Activated CD8-positive, alpha-beta memory T cell treated with anti-CD3 and anti-CD28 coated beads, Interleukin-2, amount 50 U/mL, for 48 hours (primary cell): ENCODE measurements at places on chromosomes 4 and X.

DNA sequence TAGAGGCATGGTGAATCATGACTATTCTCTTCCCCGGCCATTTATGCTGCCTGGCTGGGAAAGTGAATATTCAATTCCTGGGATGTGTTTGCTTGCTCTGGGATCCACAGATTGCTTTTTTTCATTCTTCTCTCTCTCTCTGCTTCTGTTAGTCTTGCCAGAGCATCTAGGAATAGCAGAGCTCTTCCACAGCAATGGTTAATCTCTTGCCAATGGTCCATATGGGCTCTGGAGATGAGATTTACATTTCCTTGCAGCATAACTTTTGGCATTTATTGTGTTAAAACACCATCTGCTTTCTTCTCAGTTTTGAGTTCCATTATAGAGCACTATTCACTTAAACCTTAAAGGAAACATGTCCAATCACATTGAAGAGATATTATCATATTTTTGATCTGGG, 59.2 kb upstream of the GUCY1A1 start:
- DNase-seq = no peak

GRCh38 chr4:99248714-99249113, 29.7 kb upstream of the ADH6 start:
- DNase-seq = no peak

- no peak for DNase-seq
Measured at GRCh38 chr4:4746444-4746843, 113.0 kb upstream of the MSX1 start.

GRCh38 chr4:27318740-27319139, 458.1 kb downstream of the STIM2 start:
- no peak for DNase-seq

- DNase-seq = no peak
Measured at GRCh38 chr4:176186067-176186466, 9.3 kb downstream of the SPATA4 start.

DNA sequence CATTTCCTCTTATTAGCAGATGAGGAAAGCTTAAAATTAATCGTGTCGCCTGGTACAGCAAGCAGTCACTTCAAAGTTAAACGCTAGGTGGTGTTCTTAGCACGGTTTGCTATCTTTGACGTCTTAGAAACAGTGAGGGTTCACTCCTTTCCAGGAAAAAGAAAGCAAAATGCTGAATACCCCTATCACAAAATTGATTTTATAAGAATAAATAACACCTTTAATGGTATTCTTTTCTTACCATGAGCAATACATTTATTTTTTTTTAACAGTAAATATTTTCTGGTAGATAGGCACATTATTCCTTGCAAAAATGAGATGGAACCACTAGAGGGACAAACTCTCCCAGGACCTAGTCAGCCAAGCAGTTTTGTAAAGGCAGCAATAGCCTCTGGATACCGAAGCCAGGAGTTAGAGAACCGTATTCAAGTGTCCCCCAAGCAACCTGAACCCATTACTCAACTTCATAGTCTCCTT, 153.9 kb downstream of the KDR start:
- DNase-seq = no peak

DNA sequence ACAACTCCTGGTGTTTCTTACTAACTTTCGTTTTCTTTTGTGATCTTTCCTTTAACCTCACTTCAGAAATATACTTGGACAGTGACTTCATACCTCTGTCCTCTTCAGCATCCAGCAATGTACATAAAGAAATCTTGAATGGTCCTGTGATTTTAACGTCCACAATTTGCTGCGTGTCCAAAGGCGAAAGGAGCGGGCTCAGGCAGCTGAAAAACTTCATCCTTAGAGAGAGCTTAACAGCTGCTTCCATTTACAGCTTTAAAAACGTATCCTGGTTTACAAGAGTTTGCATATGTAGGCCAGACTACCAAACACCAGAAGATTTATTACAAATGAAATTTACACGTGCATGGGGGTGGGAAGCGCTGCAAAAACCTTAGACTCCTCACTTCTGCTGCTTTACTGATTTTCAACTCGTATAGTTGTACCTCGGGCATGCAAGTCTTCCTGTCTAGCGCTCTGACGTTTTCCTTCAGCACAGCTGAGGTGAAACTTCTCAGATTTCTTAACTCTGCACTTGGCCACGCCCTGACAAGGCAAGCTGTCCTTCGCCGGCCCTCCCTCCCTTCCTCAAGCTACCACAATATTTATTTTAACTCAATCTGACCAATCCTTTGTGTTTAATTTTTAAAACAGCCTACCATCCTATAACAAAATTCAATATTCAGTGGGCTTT, 406.4 kb downstream of the FAM47A start:
- DNase-seq = no peak

GRCh38 chr4:188439641-188440311, 300.5 kb downstream of the TRIML1 start:
- no peak for DNase-seq

GRCh38 chrX:155134255-155134654, 62.9 kb downstream of the BRCC3 start:
- DNase-seq = no peak

DNA sequence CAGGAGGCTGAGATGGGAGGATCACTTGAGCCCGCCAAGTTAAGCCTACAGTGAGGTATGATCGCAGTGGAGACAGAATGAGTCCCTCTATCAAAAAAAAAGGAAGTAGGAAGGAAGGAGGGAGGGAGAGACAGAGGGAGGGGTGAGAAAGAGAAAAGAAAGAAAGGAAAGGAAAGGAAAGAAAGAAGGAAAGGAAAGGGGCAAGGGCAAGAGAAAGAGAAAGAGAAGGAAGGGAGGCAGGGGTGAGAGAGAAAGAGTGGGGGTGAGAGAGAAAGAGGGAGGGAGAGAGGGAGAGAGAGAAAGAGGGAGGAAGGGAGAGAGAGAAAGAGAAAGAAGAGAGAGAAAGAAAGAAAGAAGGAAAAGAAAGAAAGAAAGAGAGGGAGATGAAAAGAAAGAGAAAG, 13.2 kb downstream of the ELF2 start:
- DNase-seq = no peak

- DNase-seq = no peak
Measured at GRCh38 chr4:106583567-106583966, 215.0 kb upstream of the GIMD1 start.

GRCh38 chrX:66046612-66047235, 6.8 kb upstream of the VSIG4 start:
- no peak for DNase-seq

DNA sequence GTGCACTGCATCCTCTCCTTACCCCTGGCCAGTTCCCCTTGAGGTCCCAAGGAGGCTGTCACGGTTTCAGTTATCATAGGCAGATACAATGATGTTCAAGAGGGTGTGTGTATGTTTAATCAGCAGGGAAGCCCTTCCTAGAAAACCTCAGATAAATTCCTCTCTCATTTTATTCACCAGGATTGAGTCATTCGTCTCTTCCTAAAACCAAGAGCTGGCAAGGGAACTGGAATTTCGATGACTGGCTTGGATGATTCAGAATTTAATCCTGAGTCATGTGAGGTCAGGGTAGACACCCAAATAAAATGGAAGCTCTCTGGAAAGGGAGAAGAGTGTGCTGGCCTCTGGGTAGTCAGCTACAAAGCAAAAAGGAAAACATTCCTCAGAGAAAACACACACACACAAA, 106.2 kb upstream of the RAPGEF2 start:
- no peak for DNase-seq

GRCh38 chr4:52076731-52077130, 25.6 kb downstream of the SPATA18 start:
- DNase-seq = no peak

GRCh38 chr4:123817025-123817688, 420.6 kb downstream of the SPRY1 start:
- no peak for DNase-seq

GRCh38 chr4:8939160-8939839, 67.7 kb upstream of the HMX1 start:
- no peak for DNase-seq

- DNase-seq = no peak
Measured at GRCh38 chrX:121103381-121103780, 56.0 kb downstream of the GLUD2 start.

- peak; percentile 79 for DNase-seq
Measured at GRCh38 chr4:142846108-142846728, at the start of gene INPP4B. Gene INPP4B (minus strand): TSS chr4:142846301.

- DNase-seq = no peak
Measured at GRCh38 chrX:19579485-19579884, 64.2 kb upstream of the MAP3K15 start.

DNA sequence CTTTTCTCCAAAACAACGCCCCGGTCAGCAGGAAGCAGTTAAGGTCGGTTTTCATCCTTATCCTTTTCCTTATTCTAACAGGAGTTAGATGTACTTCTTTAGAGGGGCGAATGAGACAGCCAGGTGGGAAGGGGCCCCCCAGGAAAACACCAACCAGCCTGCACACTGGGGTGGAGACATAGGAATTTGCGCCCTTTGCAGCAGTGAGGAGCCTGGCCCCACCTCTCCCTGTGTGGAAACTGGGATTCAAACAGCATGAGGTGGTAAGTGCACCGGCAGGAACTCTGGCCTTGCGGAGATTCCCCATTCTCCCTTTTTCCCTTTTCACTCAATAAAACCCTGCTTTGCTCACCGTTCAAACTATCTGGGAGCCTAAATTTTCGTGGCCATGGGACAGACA, 8.0 kb upstream of the FAM47C start:
- DNase-seq = no peak

DNA sequence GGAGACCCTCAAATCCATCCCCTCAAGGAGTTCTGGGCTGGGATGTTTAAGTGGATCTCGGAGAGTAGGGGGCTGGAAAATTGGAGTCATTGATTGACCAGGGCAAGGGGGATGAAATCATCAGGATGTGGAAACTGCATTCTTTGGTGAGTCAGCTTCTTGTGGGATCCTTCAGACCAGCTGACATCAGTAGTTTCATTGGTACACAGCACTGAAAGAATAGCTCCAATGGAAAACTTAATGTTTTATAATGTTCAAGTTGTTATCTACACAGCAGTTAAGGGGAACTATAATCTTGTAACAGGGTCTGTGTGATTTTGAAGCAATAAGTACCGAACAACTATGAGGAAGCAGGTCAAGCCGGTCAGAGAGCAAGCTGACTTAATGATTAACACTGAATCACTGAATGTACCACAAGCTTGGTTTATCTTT, 506.1 kb downstream of the RPA4 start:
- DNase-seq = no peak
